Memory B cell (primary cell): ENCODE measurements at places on chromosomes 5 and 9.

DNA sequence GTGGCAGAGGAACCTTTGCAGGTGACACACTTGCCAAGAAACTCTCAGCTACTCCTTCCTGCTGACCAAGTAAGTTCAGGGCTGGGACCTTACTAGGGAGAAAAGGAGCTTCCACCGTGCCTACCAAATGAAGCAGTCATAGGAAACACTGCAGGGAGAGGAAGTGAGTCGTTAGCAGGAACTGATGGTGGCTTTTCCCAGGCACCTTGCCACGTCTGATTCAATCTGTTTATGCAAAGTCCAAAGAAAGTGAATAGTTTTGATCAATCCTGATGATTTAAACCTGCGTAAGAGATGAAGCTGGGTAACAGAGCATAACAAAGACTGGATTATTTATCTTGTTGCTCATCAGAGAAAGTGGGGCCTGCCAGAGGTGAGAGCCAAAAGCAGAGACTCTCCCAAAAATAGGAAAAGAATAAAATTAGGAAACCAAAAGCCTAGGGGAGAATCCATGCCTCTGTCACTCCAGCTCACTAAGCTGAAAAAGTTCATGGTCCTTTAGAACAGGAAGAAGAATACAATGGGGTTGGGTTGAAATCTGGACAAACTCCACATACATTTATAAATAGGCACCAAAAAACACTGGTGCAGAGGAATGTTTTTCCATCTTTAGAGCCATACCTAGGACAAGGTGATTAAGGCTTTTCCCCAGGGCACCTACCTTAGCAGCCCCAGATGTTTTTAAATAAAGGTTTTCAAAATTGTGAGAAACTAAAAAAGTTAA lies 9.3 kb upstream of the PFDN1 start:
- no peak overlapping the region for H3K27ac ChIP-seq
- no peaks in the 10 kb centered on the region for H3K36me3 ChIP-seq
- H3K4me3 ChIP-seq, result no peak overlapping the region
- no peaks in the 10 kb centered on the region for H3K4me1 ChIP-seq

DNA sequence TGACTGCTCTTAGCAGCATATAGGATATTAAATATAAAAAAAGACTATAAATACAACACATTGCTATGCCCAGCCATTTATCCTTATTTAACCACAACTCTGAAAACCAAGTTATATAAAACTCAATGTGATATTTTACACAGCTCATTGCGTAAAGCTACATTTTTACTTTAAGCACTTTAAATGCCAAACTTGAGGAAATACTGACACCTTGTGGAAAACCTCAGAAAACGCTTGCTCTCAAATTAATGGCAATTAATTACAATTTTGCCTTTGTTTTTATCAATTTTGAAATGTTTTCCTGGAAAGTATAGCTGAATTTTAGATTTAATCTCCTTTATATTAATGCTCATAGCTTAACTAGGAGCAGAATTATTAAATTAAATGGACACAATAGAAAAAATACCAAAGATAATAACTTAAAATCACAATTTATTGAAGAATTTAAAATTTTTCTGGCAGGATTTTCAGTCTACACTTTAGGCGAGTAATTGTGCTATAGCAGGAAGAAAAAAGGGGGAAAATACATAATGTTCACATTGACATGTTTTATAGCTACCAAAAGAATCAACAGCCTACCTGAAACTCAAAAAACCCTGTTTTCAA lies 25.2 kb upstream of the PLAC8L1 start:
- H3K36me3 ChIP-seq, result peaks cover 26% of the 10 kb centered on the region
- H3K27ac ChIP-seq, result no peak overlapping the region
- H3K27me3 ChIP-seq, result no peaks in the 10 kb centered on the region

GRCh38 chr9:110703669-110704068 lies 35.1 kb downstream of the MUSK start:
- no peaks in the 10 kb centered on the region for H3K27me3 ChIP-seq
- H3K4me3 ChIP-seq, result no peak overlapping the region

- no peak overlapping the region for H3K27ac ChIP-seq
- DNase-seq, result no peak
- H3K4me3 ChIP-seq, result no peak overlapping the region
- no peaks in the 10 kb centered on the region for H3K36me3 ChIP-seq
Measured at GRCh38 chr5:172445866-172446265, 8.5 kb downstream of the SH3PXD2B start.

DNA sequence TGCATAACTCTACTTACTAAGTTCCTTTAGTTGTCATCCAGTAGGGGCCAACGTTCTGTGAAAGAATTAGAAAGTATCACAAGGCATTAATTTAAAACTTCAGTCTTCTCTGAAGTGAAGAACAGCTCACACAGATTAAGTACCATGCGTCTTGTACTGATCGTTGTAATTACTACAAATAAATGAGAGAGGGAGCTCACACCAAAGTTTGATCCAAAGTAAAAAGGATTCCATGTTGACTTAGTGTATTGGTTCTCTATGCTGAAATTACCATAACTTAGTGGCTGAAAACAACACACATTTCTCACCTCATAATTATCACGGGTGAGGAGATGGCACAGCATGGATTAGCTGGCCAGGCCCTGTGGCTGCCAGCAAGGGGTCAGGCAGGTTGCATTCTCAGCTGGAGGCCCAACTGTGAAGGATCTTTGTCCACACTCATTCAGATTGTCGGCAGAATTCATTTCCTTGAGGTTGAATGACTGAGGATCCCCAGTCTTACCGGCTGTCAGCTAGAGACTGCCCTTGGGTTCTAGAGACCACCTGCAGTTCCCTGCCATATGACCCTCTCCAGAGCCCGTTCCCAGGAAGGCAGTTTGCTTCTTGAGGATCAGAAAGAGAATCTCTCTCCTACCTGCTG lies 169.1 kb downstream of the YTHDC2 start:
- H3K4me3 ChIP-seq, result no peak overlapping the region
- no peaks in the 10 kb centered on the region for H3K36me3 ChIP-seq
- H3K27me3 ChIP-seq, result no peaks in the 10 kb centered on the region
- no peak for DNase-seq
- H3K4me1 ChIP-seq, result no peaks in the 10 kb centered on the region
- no peak overlapping the region for H3K27ac ChIP-seq

GRCh38 chr5:59483971-59484472 lies 409.5 kb downstream of the PDE4D start:
- no peaks in the 10 kb centered on the region for H3K27me3 ChIP-seq
- H3K4me3 ChIP-seq, result no peak overlapping the region
- peaks cover 1% of the 10 kb centered on the region for H3K36me3 ChIP-seq

GRCh38 chr5:178434851-178435250 lies 155.3 kb downstream of the COL23A1 start:
- no peak overlapping the region for H3K27ac ChIP-seq
- H3K4me1 ChIP-seq, result no peaks in the 10 kb centered on the region
- H3K36me3 ChIP-seq, result no peaks in the 10 kb centered on the region
- no peak overlapping the region for H3K4me3 ChIP-seq

DNA sequence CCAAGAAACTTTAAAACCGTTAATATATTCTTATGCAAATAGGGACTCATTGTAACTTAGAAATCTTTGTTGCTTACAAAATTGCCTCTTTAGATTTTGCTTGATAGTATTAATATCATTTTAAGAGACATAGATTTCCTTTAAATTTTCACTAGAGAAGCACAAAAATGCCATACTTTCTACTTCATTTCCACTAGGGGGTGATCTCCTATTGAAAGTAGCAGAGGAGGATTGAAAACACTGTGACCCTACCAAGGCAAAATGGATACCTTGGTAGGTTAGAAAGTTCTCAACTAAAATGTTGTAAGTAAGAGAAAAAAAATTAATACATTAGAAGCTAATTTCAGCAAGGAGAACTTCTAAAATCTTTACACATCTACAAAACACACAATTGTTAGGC lies 204.9 kb downstream of the CHSY3 start:
- no peaks in the 10 kb centered on the region for H3K27me3 ChIP-seq
- H3K4me1 ChIP-seq, result no peaks in the 10 kb centered on the region
- DNase-seq, result no peak
- no peak overlapping the region for H3K4me3 ChIP-seq
- no peak overlapping the region for H3K27ac ChIP-seq

GRCh38 chr5:95816776-95817175 lies 5.8 kb downstream of the GLRX start:
- H3K36me3 ChIP-seq, result peaks cover 25% of the 10 kb centered on the region
- peaks cover 44% of the 10 kb centered on the region for H3K4me1 ChIP-seq
- peak overlapping the region; percentile 23 for H3K27ac ChIP-seq
- DNase-seq, result no peak
- no peak overlapping the region for H3K4me3 ChIP-seq
- no peaks in the 10 kb centered on the region for H3K27me3 ChIP-seq

GRCh38 chr9:108290839-108291585 lies 564.8 kb downstream of the ACTL7B start:
- no peak for DNase-seq
- no peaks in the 10 kb centered on the region for H3K4me1 ChIP-seq
- H3K36me3 ChIP-seq, result no peaks in the 10 kb centered on the region
- no peak overlapping the region for H3K27ac ChIP-seq
- no peak overlapping the region for H3K4me3 ChIP-seq

DNA sequence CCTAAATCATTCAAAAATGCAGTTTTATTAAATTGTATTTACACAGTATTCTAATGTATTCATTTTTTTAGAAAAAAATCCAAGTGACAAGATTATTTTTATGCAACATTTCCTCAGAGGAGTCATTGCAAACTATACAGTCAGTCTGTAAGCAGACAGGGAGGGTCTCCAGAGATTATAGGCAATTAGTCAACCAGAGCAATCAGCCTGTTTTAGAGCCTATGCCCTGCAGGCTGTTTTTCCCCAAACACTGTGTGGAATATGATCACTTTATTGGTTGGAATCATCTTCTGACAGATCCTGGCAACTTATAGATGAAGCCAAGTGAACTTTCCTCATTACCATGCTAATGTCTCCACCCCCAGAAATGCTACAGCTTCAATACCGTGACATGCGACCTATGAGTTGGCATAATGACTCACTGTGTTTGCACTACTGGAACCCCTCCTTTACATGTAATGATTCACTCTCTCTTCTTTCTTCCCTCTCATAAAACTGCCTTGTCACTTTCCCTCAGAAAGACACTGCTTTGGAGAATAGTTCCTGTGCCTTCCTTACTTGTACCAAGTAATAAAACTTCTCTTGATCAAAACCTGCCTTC lies 577.7 kb upstream of the FTMT start:
- H3K27me3 ChIP-seq, result no peaks in the 10 kb centered on the region
- no peak for DNase-seq
- no peak overlapping the region for H3K4me3 ChIP-seq
- no peak overlapping the region for H3K27ac ChIP-seq
- H3K36me3 ChIP-seq, result no peaks in the 10 kb centered on the region
- H3K4me1 ChIP-seq, result no peaks in the 10 kb centered on the region

DNA sequence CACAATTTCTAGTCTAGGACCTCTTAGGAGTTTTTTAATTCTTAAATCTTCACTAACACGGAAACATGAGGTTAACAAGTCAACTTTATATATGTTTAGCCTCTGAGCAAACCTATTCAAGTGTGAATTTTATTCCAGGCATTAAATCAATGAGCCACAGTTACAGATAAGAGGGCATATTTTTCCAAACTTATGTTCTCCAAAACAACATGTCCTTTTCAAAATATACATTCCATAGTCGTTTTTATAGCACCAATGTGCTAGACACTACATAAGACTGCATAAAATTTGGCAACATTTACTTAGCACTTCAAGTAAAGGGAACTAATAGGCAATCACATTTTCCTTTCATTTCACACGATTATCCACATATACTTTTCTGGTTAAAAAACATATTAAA lies 6.5 kb downstream of the TMEM245 start:
- no peaks in the 10 kb centered on the region for H3K27me3 ChIP-seq
- H3K4me1 ChIP-seq, result peaks cover 44% of the 10 kb centered on the region
- no peak overlapping the region for H3K4me3 ChIP-seq
- no peak overlapping the region for H3K27ac ChIP-seq

GRCh38 chr5:42656651-42657015 lies 100.0 kb upstream of the CCDC152 start:
- H3K27ac ChIP-seq, result no peak overlapping the region
- H3K4me3 ChIP-seq, result peak overlapping the region; percentile 25
- peaks cover 5% of the 10 kb centered on the region for H3K4me1 ChIP-seq
- no peaks in the 10 kb centered on the region for H3K36me3 ChIP-seq
- no peak for DNase-seq

- H3K27ac ChIP-seq, result no peak overlapping the region
Measured at GRCh38 chr9:2234371-2234893, 219.3 kb downstream of the SMARCA2 start.

- no peak overlapping the region for H3K4me3 ChIP-seq
- no peak for DNase-seq
- H3K4me1 ChIP-seq, result peaks cover 2% of the 10 kb centered on the region
- H3K27me3 ChIP-seq, result peaks cover 13% of the 10 kb centered on the region
Measured at GRCh38 chr5:160287378-160288051, 24.8 kb downstream of the CCNJL start.

- H3K4me1 ChIP-seq, result peaks cover 9% of the 10 kb centered on the region
- no peak overlapping the region for H3K27ac ChIP-seq
- no peaks in the 10 kb centered on the region for H3K36me3 ChIP-seq
- H3K27me3 ChIP-seq, result peaks cover 3% of the 10 kb centered on the region
Measured at GRCh38 chr5:163350083-163350482, 87.3 kb upstream of the CCNG1 start.

DNA sequence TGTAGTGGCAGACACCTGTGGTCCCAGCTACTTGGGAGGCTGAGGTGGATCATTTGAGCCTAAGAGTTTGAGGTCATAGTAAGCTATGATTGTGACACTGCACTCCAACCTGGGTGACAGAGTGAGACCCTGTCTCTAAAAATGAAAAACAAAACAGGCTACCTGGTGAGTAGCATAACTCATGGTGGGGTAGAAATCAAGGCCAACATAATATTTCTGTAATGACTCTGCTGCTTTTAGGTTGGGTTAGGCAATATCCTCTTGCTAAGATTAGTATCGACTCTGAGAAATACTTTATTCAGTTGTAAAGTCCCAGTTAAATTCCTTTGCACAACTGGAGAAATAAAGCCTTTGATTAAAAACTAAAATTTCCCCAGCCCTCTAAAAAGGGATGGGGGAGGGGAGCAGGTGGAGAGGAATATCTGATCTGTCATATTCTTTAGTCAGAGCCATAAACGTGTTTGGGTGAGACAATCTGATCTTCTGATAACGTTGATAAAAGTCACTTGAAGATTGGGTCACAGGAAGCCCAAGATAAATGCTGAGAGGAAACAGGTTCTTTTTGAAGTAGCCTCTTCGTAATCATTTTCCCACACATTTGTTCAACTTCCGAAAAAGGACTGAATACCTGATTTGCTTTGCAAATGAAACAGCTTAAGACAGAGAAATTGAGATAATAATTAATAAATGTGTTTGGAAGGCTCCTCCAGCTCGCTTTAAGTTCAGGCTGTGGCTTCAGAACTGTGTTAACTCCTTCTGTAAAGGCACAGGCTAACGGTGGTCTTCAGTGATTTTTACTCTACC lies 14.9 kb downstream of the IL4 start:
- no peak for DNase-seq
- no peaks in the 10 kb centered on the region for H3K27me3 ChIP-seq
- no peak overlapping the region for H3K4me3 ChIP-seq
- peaks cover 6% of the 10 kb centered on the region for H3K36me3 ChIP-seq
- H3K27ac ChIP-seq, result no peak overlapping the region
- H3K4me1 ChIP-seq, result peaks cover 3% of the 10 kb centered on the region
